ENCODE measurements at places on chromosomes 7 and 10.

GRCh38 chr10:110432084-110432483 lies 65.6 kb upstream of the DUSP5 start:
- DNase-seq: no peak

DNA sequence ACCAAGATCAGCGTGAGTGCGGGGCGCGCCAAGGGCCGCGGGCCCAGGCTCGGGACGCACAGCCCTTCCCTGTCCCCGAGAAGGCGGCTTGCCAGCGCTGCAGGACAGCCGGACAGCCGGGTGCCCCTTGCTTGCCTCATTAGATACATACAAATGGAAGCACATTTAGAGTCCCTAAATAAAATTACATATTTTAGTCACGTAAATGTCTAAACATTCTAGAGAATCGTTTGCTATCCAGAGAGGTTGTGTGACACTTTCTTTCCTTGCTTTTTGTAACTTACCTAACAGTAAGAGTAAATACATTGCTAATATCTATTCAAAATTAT lies 4.8 kb downstream of the VSTM2A start:
- no peak for DNase-seq

GRCh38 chr7:22821702-22822485 lies 755 bp downstream of the TOMM7 start:
- DNase-seq: no peak

DNA sequence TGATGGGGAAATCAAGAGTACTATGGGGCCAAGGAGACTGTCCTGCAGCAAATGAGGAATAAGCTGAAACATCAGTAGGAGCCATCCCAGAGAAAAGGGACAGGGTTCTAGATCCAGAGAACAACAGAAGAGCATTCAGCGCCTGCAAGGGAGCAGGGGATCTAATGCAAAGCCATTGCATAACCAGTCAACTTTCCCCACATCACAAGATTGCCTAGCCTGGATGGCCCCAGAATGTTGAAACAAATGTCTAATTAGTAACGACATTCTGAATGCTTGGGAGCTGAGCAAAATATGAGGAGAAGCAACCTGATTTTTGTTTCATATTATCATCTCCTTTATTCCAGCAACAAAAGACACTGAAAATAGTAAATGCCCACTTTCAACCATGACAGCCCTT lies 2.7 kb upstream of the MPP7 start:
- DNase-seq: no peak

DNA sequence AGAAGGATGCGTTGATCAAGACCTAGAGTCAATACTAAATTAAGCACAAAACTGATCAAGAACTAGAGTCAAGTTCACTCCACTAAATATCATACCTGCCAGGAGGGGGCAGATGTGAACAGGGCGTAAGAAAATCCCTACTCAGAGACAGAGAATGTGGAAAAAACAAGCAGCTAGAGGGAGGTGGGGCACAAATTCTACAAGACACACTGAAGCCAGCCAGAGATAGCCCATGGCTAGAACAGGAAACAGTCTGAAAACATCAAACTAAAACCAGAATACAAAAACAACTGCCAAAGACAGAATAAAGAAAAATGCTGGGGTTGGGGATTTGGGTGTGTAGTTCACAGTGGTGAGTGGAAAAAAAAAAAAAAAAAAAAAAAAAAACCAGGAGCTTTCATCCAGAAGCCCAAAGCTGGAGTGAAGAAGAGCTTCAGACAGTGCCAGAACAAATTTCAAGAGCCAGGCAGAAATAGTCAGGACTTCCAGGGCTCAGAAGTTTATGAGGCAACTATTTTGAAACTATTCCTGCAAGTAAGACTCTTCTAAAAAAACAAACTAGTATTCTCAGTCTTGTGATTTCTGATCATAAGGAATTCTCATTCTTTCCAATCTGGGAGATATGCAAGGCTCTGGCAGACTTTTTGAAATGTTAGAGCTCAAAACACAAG lies 118.3 kb downstream of the CCDC71L start:
- DNase-seq: no peak

DNA sequence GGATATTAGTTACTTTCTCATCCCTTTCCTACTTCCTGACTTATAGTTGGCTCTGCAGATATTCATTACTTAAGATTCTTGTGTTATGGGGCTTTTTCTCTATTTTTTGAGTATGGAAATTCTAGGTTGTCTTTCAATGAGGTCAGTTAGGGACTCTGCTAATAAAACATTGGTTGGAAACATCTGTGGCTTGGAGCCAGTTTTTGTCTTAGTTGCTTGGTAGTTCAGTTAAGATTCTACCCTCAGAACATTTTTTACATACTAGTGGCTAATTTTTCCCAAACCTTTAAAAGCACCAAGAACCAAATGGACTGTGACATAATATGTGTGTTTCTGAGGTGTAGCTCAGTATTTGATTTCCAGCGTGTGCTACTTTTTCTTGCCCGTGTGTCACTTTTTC lies 305.6 kb upstream of the FZD1 start:
- no peak for DNase-seq

GRCh38 chr10:30373596-30374327 lies 24.7 kb upstream of the MTPAP start:
- no peak for DNase-seq

DNA sequence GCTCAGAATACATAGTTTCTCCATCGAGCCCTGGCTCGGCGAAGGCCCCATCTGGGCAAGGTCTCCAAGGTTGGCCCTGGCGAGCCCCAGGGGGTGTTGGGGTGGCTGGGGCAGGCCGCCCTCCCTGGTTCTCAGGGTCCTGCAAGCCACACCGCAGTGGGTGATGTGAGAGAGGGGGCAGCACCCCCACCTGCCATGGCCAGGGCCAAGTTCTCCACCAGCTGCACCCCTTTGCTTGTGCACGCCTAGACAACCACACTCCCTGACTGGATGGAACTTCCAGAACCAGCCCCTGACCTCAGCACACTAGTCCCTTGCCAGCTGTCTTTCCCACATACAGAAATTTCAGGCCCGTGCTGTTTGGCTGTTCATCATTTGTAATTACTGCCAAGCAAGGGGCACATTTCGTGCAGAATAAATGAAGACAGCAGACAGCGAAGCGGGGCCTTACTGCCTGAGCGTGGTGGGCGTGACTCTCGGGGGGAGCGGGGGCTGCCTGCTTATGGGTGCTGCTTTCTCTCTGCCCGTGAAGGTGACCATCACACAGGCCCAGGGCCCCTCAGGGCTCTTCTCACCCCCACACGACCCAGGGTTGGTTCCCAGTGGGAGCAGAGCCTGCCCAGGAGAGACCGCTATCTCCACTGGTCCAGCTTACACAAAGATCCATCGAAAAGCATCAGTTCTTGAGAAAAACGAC lies 85.9 kb downstream of the ADARB2 start:
- no peak for DNase-seq

- no peak for DNase-seq
These were observed 236.9 kb downstream of the KLF6 start for GRCh38 chr10:3548076-3548475.
